Retinal pigment epithelial cell (primary cell): ENCODE measurements at places on chromosomes 2 and 18.

DNA sequence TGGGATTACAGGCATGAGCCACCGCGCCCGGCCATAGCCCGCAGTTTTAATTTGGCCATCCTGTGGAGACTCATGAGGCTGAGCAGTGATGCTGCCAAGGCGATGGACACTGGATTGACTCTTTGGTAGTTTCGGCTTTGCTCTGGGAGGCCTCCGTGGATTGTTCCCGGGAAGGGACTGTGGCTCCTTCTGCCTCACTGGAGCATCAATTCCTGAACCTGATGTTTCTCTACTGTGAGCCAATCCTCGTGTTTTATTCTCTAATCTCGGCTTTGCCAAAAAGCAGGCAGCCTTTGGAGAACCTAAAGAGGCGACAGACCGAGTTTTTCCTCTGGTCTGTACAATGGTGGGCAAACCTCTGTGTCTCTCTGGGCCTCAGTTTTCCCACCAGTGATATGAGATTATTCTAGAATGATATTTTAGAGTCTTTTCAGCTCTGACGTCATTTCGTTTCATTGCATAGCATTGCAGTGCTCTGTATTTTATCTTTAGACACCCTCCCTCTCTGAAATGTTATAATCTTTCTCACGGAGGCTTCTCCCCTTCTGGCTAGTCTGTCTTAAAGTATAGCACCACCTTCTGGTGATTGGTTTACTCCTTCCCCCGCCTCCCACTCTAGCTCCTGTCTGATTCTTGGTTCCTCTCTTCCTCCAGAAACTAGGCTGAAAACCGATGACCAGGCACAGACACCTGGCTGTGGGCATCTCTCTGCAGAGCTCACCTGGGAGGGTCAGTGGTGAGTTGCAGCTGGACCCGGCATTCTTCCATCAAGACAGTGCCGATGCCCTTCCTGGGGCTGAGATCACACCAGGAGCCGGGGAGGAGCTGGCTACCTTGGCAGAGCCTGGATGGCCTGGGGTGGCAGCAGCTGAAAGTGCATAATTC, 341.3 kb downstream of the MYCN start:
- DNase-seq: peak; percentile 2

GRCh38 chr2:240947176-240947575, 41.0 kb downstream of the CROCC2 start:
- no peak for DNase-seq

- DNase-seq: no peak
Observed at GRCh38 chr2:38076152-38076709, 280 bp upstream of the CYP1B1 start.

GRCh38 chr2:63571291-63571690, 17.0 kb downstream of the WDPCP start:
- no peak for DNase-seq

- DNase-seq: no peak
Observed at GRCh38 chr2:182349268-182349667, 77.6 kb downstream of the PDE1A start.

DNA sequence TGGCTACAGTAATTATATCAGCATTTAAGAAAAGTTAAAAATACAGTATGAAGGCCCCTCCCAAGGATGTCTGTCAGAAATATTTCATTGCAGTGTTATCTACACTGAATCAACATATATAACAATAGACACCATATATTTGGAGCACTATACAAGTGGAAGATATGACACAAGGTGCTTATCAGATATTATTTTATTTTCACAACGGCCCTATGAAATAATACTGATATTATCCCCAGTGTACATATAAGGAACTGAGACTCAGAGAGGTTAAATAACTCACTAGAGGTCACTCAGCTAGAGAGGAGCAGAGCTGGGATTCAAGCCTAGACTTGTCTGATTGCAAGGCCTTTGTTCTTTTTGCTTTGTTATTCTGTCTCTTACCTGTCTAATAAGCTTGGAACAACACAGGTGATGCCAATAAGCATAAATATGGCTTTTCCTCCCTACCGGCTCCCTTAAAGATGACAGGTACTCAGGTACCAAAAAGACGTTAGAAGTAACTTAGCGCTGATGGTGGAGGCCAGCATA, 4.7 kb upstream of the SLC40A1 start:
- DNase-seq: no peak

GRCh38 chr18:75492852-75493251, 65.3 kb upstream of the SMIM21 start:
- DNase-seq: no peak

DNA sequence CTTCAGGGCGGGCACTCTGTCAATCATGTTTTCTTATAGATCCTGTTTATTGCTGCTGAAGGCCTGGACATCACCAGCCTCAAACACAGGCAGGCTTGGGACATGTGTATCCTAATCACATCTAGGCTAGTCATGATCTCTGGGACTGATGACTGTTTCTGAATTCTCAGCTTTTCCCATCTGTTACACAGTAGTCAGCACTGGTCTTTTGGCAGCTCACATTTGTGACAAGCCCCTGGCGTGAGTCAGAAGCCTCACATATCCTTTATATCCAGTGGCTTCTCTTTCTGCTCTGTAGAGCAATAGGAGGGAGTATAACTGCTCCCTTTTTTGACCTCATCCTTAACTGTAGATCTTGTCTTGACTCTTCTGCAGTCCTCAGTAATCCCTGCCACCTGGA, 4.5 kb downstream of the SEMA4F start:
- DNase-seq: no peak

DNA sequence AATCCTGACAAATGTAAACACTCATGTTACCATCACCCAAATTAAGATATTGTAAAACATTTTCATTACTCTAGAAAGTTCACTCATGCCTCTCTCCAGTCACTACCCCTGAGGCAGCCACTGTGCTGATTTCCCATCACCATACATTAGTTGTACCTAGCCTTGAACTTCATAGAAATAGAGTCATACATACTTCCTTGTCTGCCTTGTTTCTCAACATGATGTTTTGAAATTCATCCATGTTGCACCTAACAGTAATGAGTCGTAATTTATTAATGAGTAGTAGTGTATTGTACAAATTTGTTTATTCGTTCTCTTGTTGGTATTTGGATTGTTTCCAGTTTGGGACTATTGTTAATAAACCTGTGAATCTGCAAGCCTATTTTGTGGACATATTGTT, 49.0 kb upstream of the TWSG1 start:
- no peak for DNase-seq

DNA sequence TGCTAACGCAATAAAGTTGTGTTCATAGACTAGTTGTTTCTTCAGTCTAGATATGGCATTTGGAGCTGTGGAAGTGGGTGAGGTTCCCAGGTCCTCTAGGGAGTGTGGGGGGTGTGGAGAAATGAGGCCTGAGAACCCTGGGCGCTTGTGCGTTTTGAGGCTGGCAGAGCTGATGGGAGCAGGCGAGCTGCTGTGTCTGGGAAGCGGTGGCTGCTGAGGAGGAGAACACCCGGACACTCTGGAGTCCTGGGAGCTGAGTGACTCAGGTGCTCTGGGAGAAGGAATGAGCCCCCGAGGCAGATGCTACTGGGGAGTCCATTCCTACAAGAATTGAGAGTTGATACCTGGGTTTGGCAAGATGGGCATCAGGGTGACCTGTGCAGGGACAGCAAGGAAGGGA, 67.5 kb downstream of the LPIN1 start:
- no peak for DNase-seq

- DNase-seq: peak; percentile 16
Observed at GRCh38 chr2:230830428-230830827, 34.3 kb upstream of the ITM2C start.

GRCh38 chr2:147630585-147630984, 214.2 kb upstream of the ACVR2A start:
- no peak for DNase-seq

GRCh38 chr2:121638333-121638732, 10.9 kb downstream of the CLASP1 start:
- DNase-seq: no peak

GRCh38 chr2:227293531-227293930, 31.5 kb upstream of the MFF start:
- DNase-seq: no peak

- no peak for DNase-seq
Observed at GRCh38 chr2:164449706-164450105, 171.6 kb downstream of the GRB14 start.

- no peak for DNase-seq
Observed at GRCh38 chr18:79400091-79400590, 4.4 kb downstream of the NFATC1 start.

GRCh38 chr18:60259052-60259681, 113.4 kb downstream of the MC4R start:
- no peak for DNase-seq

GRCh38 chr2:156065912-156066311, 266.6 kb downstream of the NR4A2 start:
- no peak for DNase-seq

- no peak for DNase-seq
Observed at GRCh38 chr2:58032764-58033080, 13.9 kb upstream of the VRK2 start.

- peak; percentile 30 for DNase-seq
Observed at GRCh38 chr2:12856934-12857601, 140.3 kb downstream of the TRIB2 start.

- DNase-seq: no peak
Observed at GRCh38 chr2:3864943-3865865, 161.8 kb downstream of the DCDC2C start.

DNA sequence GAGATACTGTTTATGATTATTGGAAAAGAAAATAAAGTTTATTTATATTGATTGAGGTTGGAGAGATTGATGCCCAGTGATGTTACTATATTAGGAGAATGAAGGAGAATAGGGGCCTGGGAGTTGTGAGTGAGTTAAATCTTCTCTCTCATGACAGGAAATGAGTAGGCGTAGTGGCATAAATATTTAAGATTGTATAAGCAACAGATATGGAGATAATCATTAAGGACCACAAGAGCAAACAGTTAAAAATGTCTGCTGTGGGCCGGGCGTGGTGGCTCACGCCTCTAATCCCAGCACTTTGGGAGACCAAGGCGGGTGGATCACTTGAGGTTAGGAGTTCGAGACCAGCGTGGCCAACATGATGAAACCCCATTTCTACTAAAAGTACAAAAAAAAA, 62.7 kb downstream of the PTRHD1 start:
- DNase-seq: no peak

DNA sequence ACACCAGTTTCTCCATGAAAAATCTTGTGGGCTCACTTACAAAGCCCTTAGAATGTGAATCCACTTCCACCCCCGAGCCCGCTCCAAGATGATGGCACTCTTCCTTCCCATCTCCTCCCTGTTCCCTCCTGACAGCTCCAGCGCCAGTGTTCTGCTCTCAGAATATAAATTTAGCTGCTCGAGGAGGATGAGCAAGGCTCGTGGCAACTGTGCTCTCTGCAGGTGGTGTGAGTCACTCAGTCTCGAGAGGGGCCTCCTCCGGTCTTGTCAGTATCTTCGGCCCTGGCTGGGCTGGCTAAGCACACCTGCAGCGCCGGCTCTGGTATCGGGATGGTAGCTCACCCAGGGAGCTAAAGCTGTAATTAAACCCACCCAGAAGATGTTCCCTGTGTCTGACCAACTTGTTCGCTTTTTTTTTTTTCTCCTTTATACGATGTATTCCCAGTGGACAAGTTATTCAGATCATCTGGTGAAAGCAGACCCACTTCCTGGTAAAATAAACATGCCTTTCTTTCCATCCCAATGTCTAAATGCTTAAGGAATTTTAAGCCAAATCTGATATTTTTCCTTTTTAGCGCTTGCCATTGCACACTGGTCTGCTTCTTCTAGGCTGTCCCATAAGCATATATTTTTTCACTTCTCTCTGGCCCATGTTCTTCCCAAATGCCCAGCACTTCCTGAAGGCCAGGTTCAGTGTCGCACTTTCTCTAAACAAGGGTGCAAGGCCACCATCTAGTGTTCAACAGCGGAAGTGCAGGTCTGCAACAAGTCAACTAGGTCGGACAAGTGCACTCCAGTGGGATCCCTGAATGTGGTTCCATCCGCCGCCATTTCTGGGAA, 31.4 kb upstream of the YPEL5 start:
- DNase-seq: peak; percentile 27

GRCh38 chr2:110946902-110947301, 173.8 kb upstream of the BCL2L11 start:
- no peak for DNase-seq

DNA sequence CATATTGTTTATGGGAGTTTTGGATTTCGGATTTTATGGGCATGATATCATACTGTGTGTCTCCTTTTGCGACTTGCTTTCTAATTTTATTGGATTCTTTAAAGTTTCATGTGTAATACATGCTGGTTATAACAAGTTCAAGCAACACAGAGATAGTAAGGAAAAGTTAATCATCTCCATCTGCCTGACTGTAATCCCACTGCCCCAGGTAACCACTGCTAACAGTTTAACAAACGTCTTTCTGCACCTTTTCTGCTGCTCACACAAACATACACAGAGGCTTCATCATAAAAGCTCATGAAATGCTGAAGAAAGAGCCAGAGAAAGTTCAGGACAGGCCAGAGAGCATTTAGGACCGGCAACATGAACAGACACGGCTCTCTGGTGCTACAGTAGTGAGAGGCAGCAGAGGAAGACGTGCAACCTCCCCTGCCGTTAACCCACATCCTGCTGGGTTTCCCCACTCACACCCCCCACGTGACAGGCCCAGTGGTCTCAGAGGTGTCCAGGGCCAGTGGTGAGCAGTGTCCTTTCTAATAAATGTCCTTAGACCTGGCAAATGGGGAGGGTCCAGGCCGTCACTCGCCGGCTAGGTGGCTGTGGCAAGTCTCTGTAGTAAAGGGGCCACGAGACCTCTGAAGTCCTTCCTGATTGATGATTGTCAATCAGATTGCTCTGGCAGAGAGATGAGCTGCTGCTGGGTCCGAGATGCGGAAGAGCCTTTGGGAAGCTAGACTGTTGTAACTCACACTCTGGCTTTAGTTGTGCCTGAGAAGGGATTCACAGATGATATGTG, 43.0 kb upstream of the SLC1A4 start:
- no peak for DNase-seq

DNA sequence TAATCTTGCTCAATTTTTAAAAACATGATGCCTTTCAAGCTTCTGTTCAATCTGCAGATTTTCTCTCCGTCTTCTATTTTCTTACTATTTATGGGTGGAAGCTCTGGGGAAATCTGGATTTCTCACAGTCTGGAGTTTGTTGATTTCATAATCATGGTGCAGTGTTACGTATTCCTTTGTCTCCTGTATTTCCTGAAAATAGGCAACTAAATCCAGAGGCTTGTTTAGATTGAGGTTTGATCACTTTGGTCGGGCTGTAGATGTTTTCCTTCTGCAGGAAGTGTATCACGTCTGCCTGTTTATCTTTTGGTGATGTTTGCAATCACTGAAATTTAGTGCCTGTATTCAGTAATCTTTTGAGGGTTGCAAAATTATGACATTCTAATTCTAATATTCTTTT, 487.7 kb downstream of the LRRTM4 start:
- DNase-seq: no peak
